ENCODE measurements at places on chromosomes 13 and 19. TPM values are rescaled to one million over a fixed set of nuclear protein-coding genes. Genes with fewer than 3 reads are reported as not detected.

The KLK13 gene
- total RNA-seq: not detected

The CDX2 gene
- not detected for total RNA-seq

The ZNF610 gene
- 1.1 TPM for total RNA-seq

- no peak for DNase-seq
Observed at GRCh38 chr13:41811588-41812021, 149.3 kb downstream of the VWA8 start.

- DNase-seq: no peak
Observed at GRCh38 chr19:3441986-3442329, 38.4 kb downstream of the SMIM24 start.

DNA sequence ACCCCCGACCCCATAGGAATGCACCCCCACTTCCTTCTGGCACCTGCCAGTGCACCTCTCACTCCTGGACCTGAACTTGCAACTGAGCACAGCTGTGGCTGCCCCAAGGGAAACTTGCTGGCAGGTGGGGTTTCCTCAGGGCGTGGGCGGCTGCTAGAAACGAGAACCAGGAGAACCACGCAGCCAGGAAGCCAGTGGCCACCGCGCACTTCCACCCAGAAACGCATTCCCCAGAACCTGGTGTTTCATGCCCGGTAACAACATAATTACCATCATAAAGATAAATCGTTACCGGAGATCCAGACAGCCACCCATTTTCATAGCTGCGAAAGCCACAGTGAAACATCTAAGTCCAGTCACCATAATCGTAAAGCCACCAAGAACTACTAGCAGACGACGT, 75.2 kb upstream of the C13orf46 start:
- DNase-seq: no peak

GRCh38 chr19:17118957-17119356, 43.4 kb downstream of the MYO9B start:
- DNase-seq: no peak

- no peak for DNase-seq
Observed at GRCh38 chr13:113567681-113568080, 16.9 kb upstream of the TFDP1 start.

- DNase-seq: no peak
Observed at GRCh38 chr13:114115191-114115671, 17.2 kb downstream of the RASA3 start.

GRCh38 chr13:95354680-95355487, 53.6 kb upstream of the ABCC4 start:
- no peak for DNase-seq

DNA sequence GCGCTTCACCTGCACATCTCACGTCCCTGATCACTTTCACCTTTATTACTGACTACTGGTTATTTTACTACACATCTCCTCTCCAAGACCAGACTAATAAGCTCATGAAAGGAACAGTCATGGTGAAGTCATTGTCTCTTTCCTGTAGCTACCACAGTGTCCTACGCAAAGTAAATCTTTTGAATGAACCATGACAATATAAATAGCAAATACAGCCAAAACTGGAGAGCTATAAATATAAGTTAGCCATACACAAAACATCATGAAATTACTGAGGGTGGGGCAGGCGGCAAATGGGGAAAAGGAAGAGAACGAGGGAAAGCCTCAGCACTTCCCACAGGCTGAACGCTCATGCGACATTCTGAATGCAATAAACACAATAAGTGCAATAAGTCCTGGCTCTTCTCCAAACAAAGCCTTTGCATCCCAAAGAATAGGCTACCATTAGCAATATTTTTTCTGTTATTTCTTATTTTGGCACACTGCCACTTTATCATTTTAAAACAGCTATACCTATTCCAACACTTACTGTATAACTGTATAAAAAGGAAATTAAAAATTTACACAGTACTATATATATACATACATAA, 62.5 kb downstream of the TUBGCP3 start:
- DNase-seq: no peak

GRCh38 chr13:102878481-102878880, 32.6 kb downstream of the ERCC5 start:
- no peak for DNase-seq
